ENCODE measurements at places on chromosomes 3 and 15.

- no peak for DNase-seq
Measured at GRCh38 chr3:32836601-32837000, 18.8 kb downstream of the TRIM71 start.

DNA sequence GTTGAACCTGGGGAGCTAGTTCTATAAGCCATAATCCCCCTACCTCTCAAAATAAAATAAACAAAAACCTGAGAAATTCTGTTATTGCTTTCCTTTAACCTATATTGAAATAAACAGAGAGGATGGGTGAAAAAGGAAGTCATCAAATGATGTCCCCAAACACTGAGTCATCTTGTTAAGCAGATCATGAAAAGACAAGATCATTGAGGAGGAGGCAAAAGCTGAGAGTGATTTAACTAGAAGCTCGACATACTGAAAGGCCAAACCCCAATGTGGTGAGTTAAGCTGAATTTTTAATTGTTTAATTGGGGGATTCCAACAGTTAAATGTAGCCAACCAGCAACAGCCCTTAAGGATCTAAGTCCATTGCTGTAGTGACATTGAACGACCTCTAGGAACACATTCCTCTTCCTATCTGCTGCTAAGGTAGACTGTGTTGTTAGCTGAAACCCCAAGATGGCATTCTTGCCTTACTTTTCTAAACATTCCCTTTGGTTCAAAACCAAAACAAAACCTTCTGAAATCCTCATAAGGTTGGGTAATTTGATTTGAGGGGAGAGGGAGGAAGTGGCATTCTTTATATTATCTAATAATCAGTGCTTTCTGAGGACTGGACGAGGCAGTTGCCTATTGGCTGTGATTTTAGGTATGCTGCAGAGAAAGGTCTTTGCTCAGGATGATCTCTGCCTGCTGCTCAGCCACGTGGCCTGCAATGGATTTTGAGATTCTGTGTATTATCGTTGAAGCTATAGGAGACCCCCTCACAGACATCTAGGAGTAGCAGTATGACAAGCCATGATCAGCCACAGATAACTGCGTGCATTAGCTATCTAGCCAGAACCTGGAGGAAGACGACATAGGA, 62.7 kb upstream of the BNIP2 start:
- no peak for DNase-seq

- DNase-seq, result no peak
Measured at GRCh38 chr15:94671858-94672532, 440.6 kb downstream of the MCTP2 start.

DNA sequence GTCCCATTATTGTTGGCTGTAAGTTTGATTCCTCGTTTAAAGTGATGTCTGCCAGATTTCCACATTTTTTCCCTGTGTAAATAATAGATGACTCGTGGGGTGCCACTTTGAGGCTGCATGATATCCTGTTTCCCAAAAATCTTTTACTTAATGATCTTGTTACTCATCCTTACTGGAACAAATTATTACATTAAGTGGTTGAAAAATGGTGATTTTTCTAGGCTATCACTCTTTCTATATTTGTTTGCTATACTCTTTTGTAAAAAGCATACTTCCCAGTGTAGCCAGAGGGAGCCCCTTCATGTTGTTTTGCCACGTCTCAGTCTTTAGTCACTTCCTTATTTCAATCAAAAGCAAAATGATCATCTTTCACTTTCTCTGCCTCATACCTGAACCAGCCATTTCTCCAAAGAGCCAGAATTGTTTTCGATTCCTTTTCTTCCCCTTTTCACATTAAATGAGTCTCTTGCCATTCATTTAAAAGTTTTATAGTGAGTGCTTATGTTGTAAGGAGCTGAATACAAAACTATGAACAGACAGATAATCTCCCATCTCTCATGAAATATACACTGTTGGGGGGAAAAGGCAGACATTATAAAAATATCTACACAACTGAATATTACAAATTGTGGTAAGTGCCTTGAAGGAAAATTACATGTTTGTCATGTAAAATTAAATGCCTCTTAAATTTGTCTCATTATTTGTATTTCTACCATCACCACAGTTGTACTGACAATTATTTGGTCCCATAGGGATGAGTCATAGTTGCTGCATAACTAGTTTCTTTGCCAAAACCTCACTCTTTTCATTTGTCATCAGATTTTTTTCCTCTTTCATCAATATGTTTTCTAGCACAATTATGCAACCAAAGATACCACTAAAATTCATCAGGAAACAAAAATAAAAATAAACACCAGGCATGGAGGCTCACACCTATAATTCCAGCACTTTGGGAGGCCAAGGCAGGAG, 41.5 kb downstream of the ADGRG7 start:
- no peak for DNase-seq
